Bronchial smooth muscle cell (primary cell): ENCODE measurements at places on chromosomes 11 and 22. TPM values are rescaled to one million over a fixed set of nuclear protein-coding genes. Genes with fewer than 3 reads are reported as not detected.

Gene DGCR8
- 26.3 and 33.0 TPM in 2 replicates for total RNA-seq

Gene SMTNL1
- total RNA-seq, result not detected in 2 replicates

Gene MAPK1
- total RNA-seq, result 28.3 and 32.3 TPM in 2 replicates

Gene MYO18B
- under 0.01 TPM in 1 of 2 replicates, not detected in the other for total RNA-seq

Gene NRGN
- 0.32 TPM in 1 of 2 replicates, not detected in the other for total RNA-seq

Gene NXPE1
- total RNA-seq, result not detected in 2 replicates

Gene EWSR1
- total RNA-seq, result 91.2 and 141 TPM in 2 replicates

Gene UBQLN3
- total RNA-seq, result 0.09 and 0.16 TPM in 2 replicates

Gene CBLIF
- total RNA-seq, result not detected in 2 replicates

Gene GAS2L1
- total RNA-seq, result 3.9 and 5.0 TPM in 2 replicates
